ENCODE measurements at places on chromosomes 16 and 17.

- no peak for DNase-seq
Observed at GRCh38 chr16:56988161-56988947, 1.0 kb upstream of the NLRC5 start.

DNA sequence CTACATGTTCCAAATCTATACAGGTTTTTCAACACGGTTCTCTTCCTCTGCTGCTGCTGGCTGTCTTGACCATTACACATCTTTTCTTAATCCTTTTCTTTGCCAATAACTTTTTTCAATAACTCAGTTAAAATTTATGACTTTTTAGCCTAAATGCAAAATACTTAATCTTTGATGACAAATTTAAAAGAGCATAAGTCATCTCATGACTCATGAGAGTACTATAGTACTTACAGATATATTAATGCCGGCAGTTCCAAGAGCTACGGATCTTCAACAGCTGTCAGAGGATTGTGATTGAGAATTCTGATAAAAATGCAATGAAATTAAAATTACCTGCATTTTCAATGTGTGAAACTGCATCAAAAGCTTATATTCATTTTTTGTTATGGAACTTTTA lies 105.5 kb downstream of the KPNA2 start:
- no peak for DNase-seq

- no peak for DNase-seq
Observed at GRCh38 chr17:19302791-19303331, 59.7 kb downstream of the B9D1 start.

DNA sequence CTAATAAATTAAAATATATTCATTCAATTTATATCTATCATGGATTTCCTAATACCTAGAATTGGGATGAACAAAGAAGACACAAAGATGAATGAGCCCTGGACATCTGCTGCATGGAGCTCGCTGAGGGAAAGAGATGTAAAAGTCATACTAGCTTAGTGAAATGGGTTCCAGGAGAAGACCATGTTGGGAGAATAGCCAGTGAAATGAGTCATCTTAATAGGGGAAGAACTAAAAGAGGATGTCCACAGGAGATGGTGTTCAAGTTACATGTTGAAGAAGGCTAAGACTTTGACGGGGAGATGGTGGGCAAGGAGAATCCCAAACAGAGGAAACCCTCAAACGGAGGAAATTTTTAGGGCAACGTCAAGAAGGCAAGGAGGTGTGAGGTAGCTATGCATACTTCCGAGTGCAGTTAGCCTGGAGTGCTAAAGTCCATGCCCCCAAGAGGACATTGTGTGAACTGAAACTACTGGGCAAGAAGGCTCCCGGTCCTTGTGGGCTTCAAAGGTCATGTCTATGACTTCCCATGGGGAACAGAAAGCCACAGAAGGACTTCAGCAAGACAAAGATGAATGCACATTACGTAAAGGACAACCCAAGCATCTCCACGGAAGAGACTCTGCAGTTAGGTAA lies 220.5 kb upstream of the CDH11 start:
- DNase-seq: no peak

DNA sequence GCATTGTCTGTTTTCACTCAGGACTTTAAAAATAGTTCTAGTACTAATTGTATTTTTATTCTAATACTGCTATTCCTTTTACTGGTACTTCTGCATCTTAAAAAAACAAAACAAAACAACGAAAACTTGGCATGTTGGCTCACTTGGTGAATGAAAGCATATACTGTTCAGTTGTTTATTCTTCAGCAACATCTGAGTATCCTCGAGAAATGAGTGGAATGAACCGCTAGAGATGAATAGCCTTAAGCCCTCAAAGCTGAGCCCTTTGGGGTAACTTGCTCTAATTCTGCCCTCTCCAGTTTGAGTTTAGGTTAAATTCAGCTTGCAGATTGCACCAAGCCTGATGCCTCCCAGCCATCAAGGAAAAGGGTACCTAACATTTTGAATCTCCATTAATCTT lies 126.5 kb downstream of the WWOX start:
- no peak for DNase-seq

GRCh38 chr17:74898376-74898946 lies 5.0 kb upstream of the FADS6 start:
- no peak for DNase-seq

DNA sequence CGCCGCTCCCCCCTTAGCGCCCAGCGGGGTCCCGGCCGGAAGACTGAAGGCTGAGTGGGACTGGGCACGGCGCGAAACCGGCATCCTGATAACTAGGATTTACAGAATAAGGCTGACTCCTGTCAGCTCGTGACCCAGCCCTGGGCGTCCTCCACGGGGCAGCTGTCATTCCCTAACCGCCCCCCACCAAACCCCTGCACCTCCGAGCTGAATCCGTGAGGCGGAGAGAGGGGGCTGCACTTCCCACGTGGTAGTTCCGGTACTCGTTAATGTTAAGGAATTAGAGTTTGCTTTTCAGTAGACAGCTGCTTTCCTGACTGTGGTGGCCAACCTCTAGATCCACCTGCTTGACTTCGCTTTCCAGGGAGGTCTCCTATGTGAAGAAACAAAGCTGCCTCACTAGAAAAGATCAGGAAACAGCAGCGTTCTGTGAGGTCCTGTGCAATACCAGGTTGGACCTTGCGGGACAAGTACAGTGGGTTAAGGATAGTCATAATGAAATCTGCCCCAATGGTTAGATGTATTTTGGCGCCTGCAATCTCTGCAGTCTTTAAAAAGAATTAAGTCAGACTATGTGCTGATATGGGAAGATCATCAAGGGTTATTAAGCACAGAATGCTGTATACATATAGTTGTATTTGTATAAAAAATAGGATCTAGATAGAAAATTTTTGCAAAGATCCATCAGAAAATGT lies 1.1 kb upstream of the WBP2 start:
- DNase-seq: no peak

- DNase-seq: no peak
Observed at GRCh38 chr17:74749279-74750038, 1.0 kb downstream of the NHERF1 start.
